ENCODE measurements at places on chromosomes 7 and 10.

GRCh38 chr7:131045526-131045925 is 282.1 kb upstream of the MKLN1 start:
- DNase-seq, result no peak

DNA sequence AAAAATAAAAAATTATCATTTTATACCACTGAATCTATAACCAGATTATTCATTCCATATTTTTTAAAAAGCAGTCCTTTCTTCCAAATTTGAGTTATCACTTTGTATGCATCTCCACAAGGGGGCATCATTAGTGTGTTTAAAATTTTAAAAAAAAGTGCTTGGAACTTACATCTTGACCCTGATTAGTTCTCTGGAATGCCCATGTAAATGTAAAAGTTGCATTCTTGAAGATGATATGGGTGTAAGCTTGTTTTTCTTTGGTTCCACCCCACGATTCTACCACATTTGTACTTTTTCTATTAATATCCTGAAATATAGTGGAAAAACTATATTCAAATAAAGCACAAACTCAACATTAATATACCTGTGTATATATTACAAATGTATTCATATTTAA is 144.9 kb downstream of the ELAPOR2 start:
- DNase-seq, result no peak

GRCh38 chr10:126945351-126946030 is 40.3 kb downstream of the DOCK1 start:
- DNase-seq, result no peak

- DNase-seq, result peak; percentile 69
Measured at GRCh38 chr7:68433462-68434070, 1164.7 kb upstream of the AUTS2 start.

GRCh38 chr7:39221901-39222300 is 244.2 kb downstream of the POU6F2 start:
- no peak for DNase-seq

GRCh38 chr10:70728328-70728727 is 56.0 kb downstream of the ADAMTS14 start:
- DNase-seq, result no peak

- DNase-seq, result no peak
Measured at GRCh38 chr10:12471135-12471534, 121.8 kb downstream of the CAMK1D start.

GRCh38 chr10:16384021-16384420 is 52.8 kb upstream of the PTER start:
- DNase-seq, result no peak

DNA sequence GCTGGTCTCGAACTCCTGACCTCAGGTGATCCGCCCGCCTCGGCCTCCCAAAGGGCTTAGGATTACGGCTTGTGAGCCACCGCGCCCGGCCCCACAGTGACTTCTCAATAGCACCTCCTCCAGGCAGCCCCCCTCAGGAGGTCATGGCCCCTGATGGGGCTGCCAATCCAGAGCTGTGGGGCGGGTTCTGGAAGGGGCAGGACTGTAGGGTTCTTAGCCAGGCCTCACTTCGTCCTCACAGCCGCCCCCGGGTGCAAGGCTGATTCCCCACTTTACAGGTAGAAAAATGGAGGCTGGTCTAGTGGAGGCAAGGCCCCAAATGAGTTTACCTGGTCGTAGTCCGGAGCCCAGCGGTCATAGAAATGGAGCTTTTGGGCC is 638 bp downstream of the METTL27 start:
- DNase-seq, result no peak

GRCh38 chr7:39609935-39610263 is 13.5 kb upstream of the RALA start:
- no peak for DNase-seq

GRCh38 chr7:36599645-36600313 is 124.5 kb downstream of the AOAH start:
- DNase-seq, result no peak

DNA sequence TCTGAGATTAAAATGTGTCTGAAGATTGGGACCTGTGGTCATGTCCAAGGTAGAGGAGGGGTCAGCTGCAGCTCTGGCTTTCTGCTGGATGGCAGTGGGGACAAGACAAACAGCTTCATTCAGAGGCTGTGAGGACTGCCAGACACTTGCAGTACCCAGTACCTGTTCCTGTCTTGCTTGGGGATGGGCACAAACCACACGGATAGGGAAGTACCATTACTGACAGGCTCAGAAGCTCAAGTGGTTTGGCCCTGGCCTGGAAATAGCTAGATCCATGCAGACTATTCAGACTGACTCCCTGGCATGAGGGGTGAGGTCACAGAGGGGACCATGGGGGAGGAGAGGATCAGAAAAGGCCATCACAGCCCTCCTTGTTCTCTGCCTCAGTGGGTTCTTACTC is 56.0 kb upstream of the COMTD1 start:
- DNase-seq, result no peak

- no peak for DNase-seq
Measured at GRCh38 chr7:5594616-5595544, 171.2 kb upstream of the TNRC18 start.

DNA sequence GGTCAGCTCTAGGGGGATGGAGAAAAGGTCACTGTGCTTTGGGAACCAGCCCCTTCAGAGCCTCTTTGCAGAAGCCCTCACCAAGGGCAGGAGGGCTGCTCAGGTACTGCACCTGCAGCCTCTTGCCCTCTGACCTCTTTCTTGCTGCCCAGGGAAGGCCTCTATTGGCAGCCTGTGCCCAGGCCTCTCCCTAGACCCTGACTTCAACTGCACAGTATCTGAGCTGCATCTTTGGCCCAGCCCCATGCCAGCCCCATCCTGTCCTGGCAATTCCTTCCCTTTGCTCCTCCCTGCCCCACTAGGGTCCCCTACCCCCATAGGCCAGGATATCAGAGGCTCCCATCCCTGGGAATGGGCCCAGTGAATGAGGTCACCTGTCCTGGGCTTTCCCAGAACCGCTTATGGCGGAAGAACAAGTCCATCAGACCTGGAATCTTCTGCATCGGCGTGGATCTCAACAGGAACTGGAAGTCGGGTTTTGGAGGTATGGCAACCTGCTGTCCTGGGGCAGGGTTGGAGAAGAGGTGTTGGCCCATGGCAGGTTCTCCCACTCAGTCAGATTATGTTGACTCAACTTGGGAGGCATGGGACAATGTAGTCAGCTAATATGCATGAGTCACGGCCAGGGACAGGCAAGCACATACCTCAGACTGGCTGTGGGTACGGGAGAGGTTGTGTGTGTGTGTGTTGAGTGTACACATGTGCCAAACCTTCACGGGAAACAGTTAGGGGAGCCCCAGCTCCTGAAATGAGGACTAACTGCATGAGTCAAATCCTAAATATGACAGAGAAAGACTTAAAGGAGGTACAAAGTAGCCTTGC is 17.1 kb upstream of the CPA1 start:
- DNase-seq, result peak; percentile 85

- DNase-seq, result no peak
Measured at GRCh38 chr7:98874942-98875341, 3.4 kb upstream of the TRRAP start.

GRCh38 chr10:128286762-128287500 is 160.7 kb upstream of the MKI67 start:
- DNase-seq, result no peak

DNA sequence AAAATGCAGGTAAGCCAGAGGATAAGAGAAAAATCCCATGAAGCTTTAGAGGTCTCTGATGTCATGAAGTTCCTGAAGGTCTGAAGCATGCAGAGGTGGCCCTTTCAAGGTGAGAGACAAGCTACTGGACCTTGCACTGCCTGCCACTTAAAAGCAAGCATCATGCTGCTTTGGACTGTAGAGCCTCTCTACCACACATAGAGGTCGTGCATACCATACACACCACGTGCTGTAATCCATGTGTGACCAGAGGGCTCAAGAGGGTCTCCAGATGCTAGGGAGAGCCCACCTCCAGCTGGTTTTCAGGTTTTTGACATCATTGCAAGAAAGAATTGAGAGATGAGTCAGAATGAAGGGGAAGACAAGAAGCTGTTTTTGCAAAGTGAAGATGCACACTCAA is 436.4 kb downstream of the TCERG1L start:
- DNase-seq, result no peak

GRCh38 chr7:8590791-8591190 is 157.4 kb downstream of the NXPH1 start:
- DNase-seq, result no peak

DNA sequence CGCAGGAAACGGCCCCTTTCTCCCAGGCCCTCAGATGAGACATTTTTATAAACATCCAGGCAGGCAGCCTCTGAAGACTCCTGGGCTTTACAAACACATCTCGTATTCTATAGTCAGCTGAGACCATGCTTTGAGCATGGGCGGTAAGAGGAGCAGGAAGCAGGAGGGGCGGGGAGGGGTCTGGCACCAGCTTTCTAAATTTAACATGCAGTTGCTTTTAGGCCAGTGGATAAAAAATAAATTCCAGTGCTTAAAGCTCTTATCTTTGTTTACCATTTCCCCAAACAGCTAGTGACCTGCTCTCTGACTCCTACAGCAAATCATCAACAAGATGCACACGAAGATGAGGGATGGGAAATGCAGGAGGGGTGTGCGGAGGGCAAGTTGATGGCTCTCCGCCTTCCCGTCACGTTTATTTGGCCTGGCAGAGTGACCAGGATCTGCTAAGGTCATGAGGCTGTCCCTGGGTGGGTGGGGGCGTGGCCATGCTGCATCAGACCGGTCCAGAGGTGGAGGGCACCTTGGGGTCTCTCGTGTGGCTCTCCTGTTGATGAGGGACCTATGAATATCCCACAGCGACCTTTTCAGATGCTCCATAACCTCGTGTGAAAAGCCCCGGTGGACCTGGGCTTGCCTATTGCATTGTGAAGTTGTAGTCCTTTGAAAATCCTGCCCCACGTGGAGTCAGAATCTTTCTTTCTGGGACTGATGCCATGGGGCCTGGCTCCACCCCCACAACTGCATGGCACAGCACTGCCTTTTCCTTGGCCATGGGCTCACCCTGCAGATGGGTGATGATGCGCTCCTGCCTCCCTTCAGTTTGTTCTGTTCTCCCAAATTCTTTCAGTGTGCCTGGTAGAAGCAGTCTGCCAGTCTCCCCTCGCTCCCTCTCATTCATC is 67.5 kb downstream of the PARP12 start:
- DNase-seq, result peak; percentile 40

DNA sequence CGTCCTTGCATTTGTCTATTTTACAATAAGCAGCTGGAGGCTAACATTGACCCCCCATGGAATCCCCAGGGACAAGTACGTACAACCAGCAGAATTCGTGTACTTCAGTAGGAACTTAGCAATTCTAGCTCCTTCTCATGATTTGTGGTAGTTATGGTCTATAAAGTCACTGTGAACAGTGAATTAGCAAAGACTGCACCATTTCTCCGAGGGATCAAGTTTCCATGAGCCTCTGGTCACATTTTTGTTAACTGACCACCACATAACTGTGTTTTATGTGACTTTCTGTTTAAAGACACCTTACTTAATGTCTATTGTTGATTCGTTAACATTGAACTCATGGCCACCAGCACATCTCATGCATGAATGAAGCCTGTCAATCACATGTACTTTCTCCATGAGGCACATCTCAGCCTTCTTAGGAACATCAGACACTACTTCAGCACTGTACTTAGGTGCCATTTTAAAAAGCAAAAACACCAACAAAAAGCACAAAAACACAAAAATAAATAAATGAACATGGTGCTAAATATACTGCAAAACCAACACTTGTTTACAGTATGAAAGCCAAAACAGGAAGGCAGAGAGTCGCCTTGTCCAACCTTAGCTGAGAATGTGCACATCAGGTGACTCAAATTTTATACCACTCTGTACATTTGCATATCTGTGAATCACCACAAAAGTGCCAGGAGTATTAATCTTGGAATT is 9.0 kb upstream of the UCN3 start:
- DNase-seq, result no peak

- no peak for DNase-seq
Measured at GRCh38 chr7:158282461-158283001, 305.1 kb downstream of the PTPRN2 start.

DNA sequence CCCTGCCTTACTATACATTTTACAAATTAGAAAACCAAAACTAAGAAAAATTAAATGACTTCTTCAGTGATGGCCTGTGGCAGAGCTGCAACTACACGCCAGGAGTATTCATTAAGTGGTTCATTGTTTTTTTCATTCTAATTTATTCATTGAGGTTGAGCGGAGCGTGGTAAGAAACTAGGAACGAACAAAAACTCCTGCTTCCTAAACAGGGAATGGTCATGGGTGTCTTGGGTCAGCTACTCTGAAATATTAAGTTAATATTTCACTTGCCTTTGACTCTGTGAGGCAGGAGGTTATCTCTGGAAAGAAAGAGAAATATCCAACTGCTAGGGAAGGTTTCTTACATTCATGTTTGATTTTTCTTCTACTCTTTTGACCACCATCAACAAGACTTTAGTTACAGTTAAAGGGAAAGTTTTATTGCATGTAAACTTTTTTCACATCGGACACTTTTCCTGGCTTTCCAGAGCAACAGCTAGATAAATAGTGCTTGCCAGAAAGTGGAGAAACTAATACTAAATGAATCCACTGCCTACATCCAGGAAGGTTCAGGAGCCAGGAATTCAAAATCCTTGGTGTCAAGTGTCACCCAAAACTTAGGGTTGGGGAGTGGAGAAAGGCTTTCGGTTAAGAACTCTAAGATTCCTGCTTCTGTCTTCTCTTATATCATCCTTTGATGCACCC is 896 bp upstream of the GNG11 start:
- no peak for DNase-seq

GRCh38 chr7:100744605-100745004 is 11.2 kb downstream of the ZAN start:
- DNase-seq, result no peak

DNA sequence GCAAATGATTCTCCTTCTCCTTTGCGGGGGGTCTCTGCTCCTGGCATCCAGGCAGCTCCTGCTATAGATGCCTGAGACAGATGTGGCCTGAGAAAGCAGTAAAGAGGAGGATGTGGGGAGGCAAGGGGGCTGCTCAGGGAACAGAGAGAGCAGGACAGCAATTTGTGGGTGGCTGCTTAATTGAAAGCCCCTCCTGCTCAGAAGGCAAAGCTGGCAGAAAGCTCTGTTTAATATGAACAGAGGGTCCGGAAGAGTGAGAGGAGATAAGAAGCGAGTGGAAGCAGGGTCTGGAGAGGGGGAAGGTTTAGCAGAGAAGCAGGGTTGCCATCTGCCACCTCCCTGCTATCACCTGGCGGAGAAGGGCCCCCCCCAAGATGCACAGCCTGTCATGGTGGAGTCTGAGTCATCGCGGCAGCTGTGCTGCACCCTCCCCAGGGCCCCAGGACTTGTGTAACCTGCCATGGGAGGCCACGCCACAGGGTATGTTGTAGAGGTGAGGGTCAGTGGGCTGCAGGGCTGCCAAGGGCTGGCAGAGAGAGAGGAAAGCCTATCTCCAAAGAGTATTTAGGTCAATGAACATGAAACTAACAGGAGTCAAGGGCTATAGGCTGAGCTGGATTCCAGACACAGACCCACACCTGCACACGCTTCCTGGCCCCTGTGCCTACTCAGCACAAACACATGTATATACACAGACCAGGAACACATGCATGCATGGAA is 1109.8 kb upstream of the AUTS2 start:
- DNase-seq, result no peak

- no peak for DNase-seq
Measured at GRCh38 chr7:35839860-35840854, 39.3 kb downstream of the SEPTIN7 start.

GRCh38 chr10:101744267-101744666 is 31.6 kb downstream of the FGF8 start:
- DNase-seq, result no peak

- no peak for DNase-seq
Measured at GRCh38 chr10:75402486-75403143, 1.1 kb upstream of the ZNF503 start.

GRCh38 chr7:39062811-39063210 is 85.1 kb downstream of the POU6F2 start:
- no peak for DNase-seq

All from stromal cell of bone marrow (primary cell).